ENCODE measurements at places on chromosomes 6 and 20.

DNA sequence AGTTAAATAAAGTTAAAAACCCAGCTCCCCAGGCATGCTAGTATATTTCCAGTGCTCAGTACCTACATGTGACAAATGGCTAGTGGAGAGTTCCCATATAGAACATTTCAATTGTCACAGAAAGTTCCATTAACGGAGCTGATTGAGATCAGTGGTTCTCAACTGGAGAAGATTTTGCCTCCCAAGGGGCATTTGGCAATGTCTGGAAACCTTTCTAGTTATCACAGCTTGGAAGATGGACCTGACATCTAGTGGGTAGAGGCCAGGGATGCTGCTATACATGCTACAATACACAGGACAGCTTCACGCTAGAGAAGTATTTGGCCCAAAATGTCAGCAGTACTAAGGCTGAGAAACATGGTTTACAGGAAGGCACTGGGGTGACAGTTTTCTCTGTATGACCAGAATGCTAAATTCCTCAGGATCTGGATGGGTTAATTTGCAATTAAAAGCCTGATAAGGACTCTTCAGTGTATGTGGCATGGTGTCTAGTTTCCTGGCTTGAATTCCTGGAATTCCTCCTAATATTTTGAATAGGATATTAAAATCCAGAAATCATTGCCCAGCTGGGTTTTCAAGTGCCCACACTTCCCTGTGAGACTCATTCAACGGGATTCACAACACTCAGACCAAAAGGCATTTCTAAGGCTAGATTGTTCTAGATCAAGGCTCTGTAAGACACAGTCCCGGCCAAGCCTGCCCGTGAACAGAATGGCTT is 84.7 kb upstream of the SALL4 start:
- DNase-seq, result no peak

GRCh38 chr20:415820-416322 is 7.8 kb downstream of the RBCK1 start:
- DNase-seq, result no peak

GRCh38 chr20:19958219-19958618 is 58.9 kb upstream of the NAA20 start:
- no peak for DNase-seq

DNA sequence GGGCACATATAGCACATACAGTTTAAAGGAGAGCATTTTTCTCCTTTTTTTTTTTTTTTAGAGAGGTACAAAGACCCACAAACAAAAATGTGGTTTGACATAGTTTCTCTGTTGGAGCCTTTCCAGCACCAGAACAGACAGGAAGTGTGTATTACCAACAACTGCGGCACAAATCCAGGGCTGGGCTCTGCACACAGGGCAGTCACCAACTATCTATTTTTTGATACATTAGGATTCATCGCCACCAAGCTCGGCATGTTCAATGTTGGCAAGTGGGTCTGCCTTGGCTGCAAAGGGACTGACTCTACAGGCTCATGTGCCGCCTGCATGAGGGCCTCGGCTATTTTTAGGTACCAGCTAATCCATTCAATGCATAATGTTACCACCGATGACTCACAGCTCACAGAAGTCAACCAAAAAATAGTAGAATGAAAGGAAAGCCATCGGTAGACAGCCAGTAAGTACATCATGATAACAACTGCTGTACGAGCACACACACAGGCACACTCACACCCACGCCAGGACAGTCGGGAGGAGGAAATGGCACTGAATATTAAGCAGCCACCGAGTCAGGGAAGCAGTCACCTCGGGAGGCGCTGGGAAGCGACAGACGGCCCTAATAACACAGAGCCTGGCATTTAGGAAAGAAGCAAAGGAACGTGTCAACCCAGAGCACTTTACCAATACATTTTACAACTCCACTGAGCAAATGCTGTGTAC is 81.6 kb downstream of the GMPR start:
- DNase-seq, result peak; percentile 91

GRCh38 chr20:21801193-21801592 is 95.7 kb downstream of the PAX1 start:
- DNase-seq, result no peak

GRCh38 chr6:52598123-52598823 is 21.4 kb upstream of the TRAM2 start:
- peak; percentile 86 for DNase-seq

DNA sequence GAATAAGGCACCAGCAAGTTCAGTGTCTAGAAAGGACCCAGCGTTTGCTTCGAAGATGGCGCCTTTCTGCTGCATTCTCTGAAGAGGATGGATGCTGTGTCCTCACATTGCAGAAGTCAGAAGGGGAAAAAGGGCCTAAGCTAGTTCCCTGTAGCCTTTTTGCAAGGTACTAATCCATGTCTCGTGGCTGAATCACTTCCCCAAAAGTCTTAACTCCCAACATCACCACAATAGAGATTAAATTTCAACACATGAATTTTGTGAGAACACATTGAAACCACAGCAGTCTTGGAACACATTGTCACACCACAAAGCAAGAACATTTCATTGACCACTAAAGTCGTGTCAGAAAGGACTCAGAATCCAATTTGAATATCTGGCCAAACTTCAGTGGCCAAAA is 42.1 kb downstream of the KLHL31 start:
- DNase-seq, result peak; percentile 6

DNA sequence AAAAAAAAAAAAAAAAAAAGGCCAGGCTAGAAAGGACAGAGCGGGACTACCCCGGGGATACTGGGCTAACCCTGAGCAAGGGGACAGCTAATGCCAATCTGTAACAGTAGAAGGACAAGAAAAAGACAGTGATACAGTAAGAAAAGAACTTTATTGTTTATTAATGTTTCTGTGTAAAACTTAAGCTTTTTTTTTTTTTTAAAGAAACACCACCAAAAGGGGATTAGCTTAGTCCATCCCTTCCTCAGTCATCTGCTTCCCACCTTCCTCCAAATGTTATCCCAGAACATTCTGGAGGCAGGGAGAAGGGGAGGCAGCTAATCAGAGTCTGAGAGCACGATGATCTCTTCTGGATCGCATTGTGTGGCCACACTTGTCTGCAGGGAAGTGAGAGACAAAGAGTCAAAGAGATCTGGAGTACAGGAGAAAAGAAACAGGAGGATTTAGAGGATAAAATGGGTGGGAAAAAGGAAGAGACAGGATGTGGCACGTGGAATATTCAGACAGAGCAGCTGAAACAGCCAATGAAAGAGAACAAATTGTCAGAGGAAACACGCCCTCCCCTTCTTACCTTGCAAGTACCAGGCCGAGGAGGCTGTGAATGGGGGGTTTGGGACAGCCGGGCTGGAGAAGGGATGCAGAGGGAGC is 1.0 kb upstream of the ZBTB22 start:
- no peak for DNase-seq

- no peak for DNase-seq
Observed at GRCh38 chr6:25257686-25258348, 21.4 kb upstream of the CARMIL1 start.

DNA sequence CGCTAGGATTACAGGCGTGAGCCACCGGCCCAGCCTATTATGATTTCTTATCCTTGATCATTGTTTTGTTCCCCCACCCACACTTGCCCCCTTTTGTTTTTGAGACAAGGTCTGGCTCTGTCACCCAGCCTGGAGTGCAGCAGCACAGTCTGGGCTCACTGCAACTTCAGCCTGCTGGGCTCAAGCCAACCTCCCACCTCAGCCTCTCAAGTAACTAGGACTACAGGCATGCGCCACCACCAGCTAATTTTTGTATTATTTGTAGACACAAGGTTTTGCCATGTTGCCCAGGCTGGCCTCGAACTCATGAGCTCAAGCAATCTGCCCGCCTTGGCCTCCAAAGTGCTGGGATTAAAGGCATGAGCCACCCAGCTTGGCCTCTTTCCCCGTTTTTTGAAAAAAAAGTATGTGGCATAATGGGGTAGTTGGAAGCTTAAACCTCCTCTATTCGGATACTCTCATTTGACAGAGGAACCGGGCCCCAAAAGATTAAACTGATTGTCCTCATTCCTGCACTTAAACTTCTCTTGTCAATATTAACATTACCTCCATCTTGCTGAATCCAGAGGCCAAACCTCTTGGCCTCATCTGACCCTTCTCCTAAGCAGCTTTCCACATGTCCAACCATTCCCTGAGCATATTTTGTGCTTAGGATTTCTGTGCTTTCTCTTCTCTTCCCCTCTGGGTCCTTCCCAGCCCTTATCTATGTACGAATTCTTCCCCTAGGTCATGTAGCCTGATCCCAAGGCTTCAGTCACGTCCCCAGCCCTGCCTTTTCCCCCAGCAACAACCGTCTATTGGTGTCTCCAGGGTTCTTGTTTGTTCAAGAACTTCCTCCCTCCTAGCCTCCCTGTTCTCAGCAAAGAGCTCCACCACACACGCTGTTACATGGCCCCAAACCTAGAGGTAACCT is 6.1 kb upstream of the EZR start:
- no peak for DNase-seq
